Panc1 (cell line): ENCODE measurements at places on chromosomes 2 and 18. TPM values are rescaled to one million over a fixed set of nuclear protein-coding genes. Genes with fewer than 3 reads are reported as not detected.

- no peaks in the 10 kb centered on the region for H3K36me3 ChIP-seq
- H3K4me3 ChIP-seq = no peak within 1 kb of the TSS
- H3K4me1 ChIP-seq = no peaks in the 10 kb centered on the region
Measured at GRCh38 chr2:174597345-174598047, at the start of gene WIPF1. WIPF1 (minus strand) TSS chr2:174597804; CDS start chr2:174585573, 12,231 bp downstream.

GRCh38 chr2:149597050-149597667 is 9.6 kb upstream of the MMADHC start:
- H3K27me3 ChIP-seq = no peaks in the 10 kb centered on the region
- no peak overlapping the region for H3K4me3 ChIP-seq
- DNase-seq = no peak
- H3K27ac ChIP-seq = peak overlapping the region; percentile 21; the same call in 1 of the 2 replicates
- peaks cover 6% of the 10 kb centered on the region for H3K4me1 ChIP-seq

- H3K36me3 ChIP-seq = no peaks in the 10 kb centered on the region
- no peak overlapping the region for H3K4me3 ChIP-seq
- no peaks in the 10 kb centered on the region for H3K4me1 ChIP-seq
- no peak overlapping the region for H3K27ac ChIP-seq
- DNase-seq = no peak
Measured at GRCh38 chr2:219918254-219918653, 290.8 kb downstream of the SLC4A3 start.

GRCh38 chr2:24892928-24893327 is 27.1 kb downstream of the ADCY3 start:
- H3K36me3 ChIP-seq = no peaks in the 10 kb centered on the region
- H3K4me3 ChIP-seq = no peak overlapping the region
- no peaks in the 10 kb centered on the region for H3K27me3 ChIP-seq
- DNase-seq = no peak
- H3K27ac ChIP-seq = no peak overlapping the region

- no peaks in the 10 kb centered on the region; the same call in 1 of the 2 replicates for H3K27me3 ChIP-seq
- no peak overlapping the region for H3K27ac ChIP-seq
- H3K36me3 ChIP-seq = no peaks in the 10 kb centered on the region
- H3K4me3 ChIP-seq = no peak overlapping the region
Measured at GRCh38 chr18:2417861-2418610, 153.3 kb downstream of the METTL4 start.

DNA sequence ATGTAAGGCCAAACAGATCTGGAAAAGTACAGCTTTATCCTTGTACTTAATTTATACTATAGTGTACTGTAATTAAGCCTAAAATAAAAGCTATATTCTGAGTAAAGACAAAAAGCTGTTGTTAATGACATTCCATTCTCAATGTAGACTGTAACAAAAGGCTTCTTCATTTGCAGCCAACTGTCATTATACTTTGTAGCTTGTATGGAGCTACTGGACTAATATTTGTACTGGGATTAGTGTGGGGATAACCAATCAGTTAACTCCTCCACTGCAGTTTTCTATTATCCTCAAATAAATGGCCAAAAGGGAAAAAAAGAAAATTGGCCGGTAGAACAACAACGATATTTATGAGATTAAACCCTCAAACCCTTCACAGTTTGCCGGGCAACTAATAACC is 66.5 kb downstream of the STK39 start:
- no peak overlapping the region for H3K27ac ChIP-seq
- no peak for DNase-seq
- no peaks in the 10 kb centered on the region for H3K4me1 ChIP-seq
- no peaks in the 10 kb centered on the region for H3K36me3 ChIP-seq
- H3K27me3 ChIP-seq = no peaks in the 10 kb centered on the region

TMEM178A gene
- not detected for total RNA-seq

CCDC121 gene
- total RNA-seq = 5.9 TPM

ERFE gene
- 10.3 TPM for total RNA-seq

RUFY4 gene
- total RNA-seq = not detected
